ENCODE measurements at places on chromosomes 2 and 18.
A peak's percentile ranks its signal among the peaks of the same experiment; 100 is the strongest.

GRCh38 chr2:123211181-123211580 lies 813.9 kb upstream of the CNTNAP5 start:
- DNase-seq = no peak

DNA sequence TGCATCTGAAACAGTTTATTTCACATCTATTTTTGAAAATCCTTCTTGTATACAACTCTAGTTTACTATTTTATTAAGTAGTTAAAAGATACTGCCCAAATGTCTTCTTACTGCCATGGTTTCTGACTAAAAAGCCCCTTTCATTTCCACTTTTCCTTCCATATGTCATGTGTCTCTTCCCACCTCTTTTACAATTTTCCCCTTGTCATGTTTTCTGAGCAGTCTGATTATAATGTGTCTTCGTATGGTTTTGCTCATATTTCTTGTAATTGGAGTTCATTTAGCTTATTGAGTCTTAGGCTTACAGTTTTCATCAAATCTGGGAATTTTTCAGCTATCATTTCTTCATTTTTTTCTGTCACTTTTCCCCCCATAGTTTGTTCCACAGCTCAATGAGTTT lies 813.9 kb upstream of the GYPC start:
- DNase-seq = no peak

- no peak for DNase-seq
Observed at GRCh38 chr2:64288321-64289193, 144.3 kb upstream of the PELI1 start.

DNA sequence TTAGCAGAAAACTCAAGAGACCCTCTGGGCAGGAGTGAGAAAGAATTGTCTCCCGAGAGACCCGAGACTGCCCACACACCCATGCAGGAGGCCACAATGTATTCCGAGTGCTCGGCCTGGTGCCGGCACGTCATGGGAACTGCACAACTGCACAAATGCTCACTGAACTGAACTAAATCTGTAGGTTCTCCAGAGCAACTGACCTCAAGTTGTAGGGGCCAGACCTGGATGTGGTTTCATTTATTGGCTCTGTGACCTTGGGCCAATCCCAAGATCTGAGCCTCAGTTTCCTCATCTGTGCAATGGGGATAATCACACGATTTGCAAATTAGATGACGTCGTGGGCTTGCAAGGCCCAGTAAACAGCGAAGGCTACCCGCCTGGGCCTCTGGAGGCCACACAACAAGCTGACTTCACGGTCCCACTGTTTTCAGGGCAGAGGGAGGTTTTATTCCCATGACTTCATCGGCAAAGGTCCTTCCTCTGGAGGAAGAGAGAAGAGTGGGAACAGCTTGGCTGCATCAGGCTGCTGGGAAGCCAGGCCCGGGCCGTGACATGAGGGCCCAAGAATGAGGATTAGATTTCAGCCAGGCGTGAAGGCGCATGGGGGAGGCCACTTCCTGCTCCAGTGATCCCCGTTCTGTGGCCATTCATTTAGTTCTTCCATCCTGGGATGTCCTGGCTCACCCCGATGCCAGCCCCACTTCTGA lies 3.6 kb upstream of the ERFE start:
- peak; percentile 40 for DNase-seq

DNA sequence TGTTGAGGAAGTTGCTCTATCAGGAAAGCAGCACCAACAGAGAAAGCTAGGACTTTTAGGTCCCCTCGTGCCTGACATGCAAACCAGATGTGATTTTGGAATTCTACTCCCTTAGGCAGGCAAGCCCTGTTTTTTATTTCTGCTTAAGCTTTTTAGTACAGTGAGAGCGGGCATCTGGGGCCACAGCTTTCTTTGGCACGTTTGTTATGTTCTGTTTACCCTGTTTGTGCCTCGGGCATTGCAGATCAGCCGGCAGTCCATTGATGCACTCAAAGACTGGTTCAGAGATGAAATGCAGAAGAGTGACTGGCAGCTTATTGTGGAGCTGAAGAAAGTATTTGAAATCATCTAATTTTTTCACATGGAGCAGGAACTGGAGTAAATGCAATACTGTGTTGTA lies 61.9 kb downstream of the EIF5B start:
- DNase-seq = no peak

GRCh38 chr2:107511970-107512789 lies 314.5 kb upstream of the RGPD4 start:
- DNase-seq = no peak

GRCh38 chr2:137706786-137707613 lies 257.3 kb upstream of the HNMT start:
- no peak for DNase-seq

GRCh38 chr2:200254773-200255172 lies 51.7 kb upstream of the SPATS2L start:
- no peak for DNase-seq

- DNase-seq = no peak
Observed at GRCh38 chr2:184316921-184317320, 281.4 kb upstream of the ZNF804A start.

DNA sequence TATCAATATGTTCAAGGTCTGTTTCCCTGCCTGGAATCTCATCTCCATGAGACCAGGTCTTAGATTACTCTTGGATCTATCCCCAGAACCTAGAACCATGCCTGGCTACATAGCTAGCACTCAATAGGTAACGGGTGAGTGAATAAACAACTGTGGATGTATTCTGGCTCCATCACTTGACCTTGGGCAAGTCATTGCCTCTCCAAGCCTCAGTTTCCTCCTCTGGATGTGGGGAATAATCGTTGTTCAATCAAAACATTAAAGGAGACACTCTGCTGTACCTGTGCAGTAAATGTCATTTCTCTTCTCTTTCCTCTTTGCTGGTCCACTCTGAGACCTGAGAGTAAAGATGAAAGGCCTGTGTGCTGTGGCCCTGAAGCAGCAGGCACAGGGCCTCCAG lies 121.5 kb upstream of the MYCN start:
- no peak for DNase-seq

DNA sequence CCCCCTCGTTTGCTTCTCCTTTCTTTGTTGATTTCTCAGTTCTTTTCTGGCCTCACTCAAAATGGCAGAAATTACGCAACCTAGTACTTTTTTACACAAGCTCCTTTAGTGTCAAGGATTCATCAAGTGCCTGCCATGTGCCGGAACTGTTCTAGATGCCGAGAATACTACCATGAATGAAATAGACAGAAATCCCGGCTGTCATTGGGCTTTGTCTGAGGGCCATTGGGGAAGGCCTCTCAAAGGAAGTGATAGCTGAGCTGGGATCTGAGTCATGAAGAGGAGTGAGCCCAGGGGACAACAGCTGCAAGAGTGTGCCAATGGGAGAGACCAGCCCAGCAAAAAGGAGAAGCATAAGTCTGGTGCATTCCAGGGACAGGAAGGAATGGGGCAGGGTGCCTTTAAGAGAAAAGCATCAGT lies 34.3 kb upstream of the PPP1CB start:
- DNase-seq = peak; percentile 91

DNA sequence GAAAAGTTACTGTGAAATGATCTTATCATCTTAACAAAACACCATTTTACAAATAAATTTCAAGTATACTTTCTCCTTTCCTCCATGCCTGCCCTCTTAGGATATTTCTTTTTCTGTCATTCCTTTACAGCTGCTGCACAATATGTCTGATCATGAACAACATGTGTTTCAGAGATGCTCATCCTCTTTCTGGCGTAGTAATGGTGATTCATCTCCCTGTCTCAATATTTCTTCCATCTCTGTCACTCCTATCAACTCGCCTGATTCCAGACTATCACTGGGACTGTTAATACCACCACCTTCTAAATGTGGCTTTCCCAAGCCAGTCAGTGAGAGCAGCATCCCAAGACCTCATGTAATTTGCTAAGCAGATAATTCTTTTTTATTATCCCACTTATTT lies 290.5 kb downstream of the GULP1 start:
- no peak for DNase-seq

- DNase-seq = peak; percentile 50
Observed at GRCh38 chr18:46174342-46175041, 70.3 kb downstream of the HAUS1 start.

DNA sequence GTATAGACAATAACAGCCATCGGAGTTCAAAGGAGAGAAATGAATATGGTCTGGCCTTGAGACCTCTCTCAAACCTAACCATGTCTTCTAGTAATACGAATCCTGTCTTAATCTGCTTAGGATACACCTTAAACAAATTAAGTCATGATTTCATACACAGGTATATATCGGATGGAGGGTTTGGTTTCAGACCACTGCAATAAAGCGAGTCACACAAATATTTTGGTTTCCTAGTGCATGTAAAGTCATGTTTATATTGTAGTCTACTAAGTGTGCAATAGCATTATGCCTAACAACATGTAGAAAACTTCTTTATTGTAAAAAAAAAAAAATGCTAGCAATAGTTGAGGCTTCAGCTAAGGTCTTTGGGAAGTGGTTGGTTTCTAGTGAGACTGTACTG lies 73.8 kb downstream of the EML6 start:
- no peak for DNase-seq

DNA sequence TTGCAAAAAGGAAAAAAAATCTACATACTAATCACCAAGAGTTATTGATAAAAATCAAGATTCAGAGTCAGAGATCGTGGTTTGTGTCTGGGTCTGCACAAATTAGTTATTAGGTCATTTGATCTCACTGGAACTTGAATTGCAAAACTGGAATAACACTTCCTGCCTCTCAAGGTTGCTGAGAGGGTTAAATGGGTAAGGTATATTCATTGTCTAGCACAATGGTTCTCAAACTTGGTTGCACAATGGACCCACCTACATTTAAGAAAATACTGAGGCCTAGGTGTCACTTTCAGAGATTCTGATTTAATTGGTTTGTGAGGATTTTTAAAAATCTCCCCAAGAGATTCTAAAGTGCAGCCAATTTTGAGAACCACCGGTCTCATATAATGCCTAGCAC lies 84.8 kb downstream of the COBLL1 start:
- DNase-seq = no peak

DNA sequence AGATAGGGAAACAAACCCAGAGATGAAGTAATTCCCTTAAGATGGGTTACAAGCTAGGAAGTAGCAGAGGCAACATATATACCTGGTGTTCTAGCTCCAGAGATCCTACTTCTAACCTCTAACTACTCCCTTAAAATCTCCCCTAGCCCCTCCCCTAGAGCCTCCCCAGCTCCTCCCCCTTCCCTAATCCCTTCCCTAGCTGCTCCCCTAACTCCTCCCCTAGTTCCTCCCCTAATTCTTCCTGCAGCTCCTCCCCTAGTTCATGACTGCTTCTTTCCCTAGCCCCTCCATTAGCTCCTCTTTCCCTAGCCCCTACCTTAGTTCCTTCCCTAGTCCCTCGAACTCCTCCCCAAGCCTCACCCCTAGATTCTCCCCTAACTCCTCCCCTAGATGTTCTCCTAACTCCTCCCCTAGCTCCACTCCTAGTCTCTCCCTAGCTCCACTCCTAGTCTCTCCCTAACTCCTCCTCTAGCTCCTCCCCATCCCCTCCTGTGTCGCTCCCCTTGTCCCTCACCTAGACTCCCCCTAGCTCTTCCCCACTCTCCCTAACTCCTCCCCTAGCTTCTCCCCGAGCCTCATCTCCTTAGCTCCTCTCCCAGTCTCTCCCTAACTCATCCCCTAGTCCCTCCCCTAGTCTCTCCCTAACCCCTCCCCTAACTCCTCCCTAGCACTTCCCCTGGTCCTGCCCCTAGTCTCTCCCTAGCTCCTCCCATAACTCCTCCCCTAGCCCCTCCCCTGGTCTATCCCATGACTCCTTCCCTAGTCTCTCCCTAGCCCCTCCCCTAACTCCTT lies 108.9 kb downstream of the CD226 start:
- peak; percentile 7 for DNase-seq

GRCh38 chr18:21134895-21135294 lies 23.3 kb upstream of the ROCK1 start:
- peak; percentile 45 for DNase-seq

GRCh38 chr2:120869036-120869729 lies 133.5 kb downstream of the GLI2 start:
- DNase-seq = no peak

DNA sequence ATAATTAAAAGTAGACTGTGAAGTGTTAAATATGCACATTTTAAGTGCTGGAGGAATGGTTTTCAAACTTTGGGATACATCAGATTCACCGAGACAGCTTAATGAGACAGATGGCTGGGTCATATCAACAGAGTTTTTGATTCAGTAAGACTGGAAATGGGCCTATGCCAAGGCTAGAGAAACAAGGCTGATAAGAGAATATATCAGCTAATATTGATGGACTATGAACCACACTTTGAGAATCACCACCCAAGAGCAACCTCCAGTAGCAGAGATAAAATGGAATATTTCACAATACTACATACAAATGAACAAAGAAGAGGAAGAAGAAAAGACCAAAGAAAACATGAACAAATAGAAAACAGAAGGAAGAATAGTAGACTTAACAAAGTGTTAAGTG lies 450.2 kb upstream of the KLHL29 start:
- DNase-seq = no peak

DNA sequence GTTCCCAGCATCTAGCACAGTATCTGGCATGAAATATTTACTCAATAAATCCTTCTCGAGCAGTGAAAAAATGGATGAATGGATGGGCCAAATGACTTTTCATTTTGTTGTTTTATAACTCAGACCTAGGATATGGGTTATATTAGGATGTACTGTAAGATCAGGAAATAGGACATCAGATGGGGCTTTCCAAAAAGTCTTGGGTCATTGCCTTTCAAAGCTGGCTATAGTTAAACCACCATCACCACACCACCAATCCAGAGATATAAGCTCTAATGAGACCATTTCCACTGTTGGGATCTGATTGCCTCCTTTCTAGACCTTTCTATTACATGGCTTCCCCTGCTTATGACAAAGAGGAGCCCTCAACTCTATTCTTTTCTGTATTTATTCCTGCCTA lies 525.0 kb upstream of the TCF4 start:
- no peak for DNase-seq

- no peak for DNase-seq
Observed at GRCh38 chr2:216789081-216789480, 70.8 kb downstream of the TNP1 start.

GRCh38 chr2:19881908-19882265 lies 19.9 kb downstream of the TTC32 start:
- no peak for DNase-seq

DNA sequence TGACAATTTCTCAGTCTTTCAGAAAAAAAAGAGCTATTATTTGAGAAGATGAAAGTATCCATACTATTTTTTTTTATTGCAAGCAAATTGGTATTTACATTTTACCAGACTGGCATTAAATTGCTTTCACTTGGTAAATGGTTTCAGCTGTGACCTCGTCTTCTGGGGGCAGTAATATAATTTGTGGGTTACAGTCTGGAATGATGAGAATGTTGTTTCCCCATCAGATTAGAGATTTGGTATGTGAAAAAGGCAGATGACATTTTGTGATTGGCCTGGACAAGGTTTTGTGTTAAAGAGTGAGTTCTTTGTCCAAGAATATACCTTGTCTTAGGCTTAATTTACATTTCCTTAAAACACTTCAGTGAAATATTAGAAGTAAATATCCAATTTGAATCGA lies 390.1 kb upstream of the ST6GAL2 start:
- no peak for DNase-seq

- DNase-seq = no peak
Observed at GRCh38 chr18:8643326-8643878, 34.2 kb downstream of the RAB12 start.

GRCh38 chr2:197706839-197707207 lies 1.7 kb downstream of the MARS2 start:
- no peak for DNase-seq

GRCh38 chr2:111679202-111679601 lies 204.8 kb downstream of the ANAPC1 start:
- no peak for DNase-seq

- peak; percentile 78 for DNase-seq
Observed at GRCh38 chr2:124027182-124027581, 2.1 kb downstream of the CNTNAP5 start.

- DNase-seq = no peak
Observed at GRCh38 chr2:204973616-204974015, 428.3 kb downstream of the PARD3B start.

GRCh38 chr2:52395912-52396311 lies 1364.0 kb upstream of the NRXN1 start:
- DNase-seq = no peak

Measured in KBM-7 (cell line).